ENCODE measurements at places on chromosomes 7 and 10.

DNA sequence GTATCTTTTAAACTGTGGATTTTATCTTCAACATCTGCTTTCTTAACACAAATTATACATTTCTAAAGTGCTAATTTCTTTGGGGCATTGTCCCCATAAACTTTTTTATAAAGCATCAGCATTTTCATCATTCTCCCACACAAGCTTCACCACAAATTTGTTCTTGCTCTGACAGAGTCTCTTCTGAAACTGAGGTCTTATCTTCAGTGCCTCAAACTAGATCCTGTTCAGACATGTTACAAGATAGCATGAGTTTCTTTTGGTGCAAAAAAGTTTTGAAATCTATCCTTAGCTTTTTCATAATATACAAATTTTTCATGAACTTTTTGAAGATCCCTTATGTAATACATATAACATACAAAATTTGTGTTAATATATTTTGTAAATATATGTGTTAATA lies 346.6 kb downstream of the IPMK start:
- DNase-seq = no peak

DNA sequence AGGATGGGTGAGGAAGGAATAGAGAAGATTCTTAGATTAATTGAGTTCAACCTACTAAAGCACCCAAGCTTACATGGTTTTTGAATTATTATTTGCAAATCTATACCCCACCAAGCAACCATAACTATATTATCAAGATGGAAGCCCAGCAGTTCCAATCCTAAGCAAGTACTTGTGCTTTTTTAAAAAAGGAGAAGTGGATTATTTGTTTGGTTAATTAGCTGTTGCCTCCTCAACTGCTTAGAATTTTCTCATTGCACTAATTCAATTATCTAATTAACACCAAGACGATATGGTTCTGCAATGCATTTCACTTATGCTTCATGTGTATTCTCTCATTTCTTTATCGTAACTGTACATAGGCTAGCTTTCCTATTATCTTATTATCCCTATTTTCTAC lies 27.3 kb upstream of the WIPF3 start:
- DNase-seq = no peak

DNA sequence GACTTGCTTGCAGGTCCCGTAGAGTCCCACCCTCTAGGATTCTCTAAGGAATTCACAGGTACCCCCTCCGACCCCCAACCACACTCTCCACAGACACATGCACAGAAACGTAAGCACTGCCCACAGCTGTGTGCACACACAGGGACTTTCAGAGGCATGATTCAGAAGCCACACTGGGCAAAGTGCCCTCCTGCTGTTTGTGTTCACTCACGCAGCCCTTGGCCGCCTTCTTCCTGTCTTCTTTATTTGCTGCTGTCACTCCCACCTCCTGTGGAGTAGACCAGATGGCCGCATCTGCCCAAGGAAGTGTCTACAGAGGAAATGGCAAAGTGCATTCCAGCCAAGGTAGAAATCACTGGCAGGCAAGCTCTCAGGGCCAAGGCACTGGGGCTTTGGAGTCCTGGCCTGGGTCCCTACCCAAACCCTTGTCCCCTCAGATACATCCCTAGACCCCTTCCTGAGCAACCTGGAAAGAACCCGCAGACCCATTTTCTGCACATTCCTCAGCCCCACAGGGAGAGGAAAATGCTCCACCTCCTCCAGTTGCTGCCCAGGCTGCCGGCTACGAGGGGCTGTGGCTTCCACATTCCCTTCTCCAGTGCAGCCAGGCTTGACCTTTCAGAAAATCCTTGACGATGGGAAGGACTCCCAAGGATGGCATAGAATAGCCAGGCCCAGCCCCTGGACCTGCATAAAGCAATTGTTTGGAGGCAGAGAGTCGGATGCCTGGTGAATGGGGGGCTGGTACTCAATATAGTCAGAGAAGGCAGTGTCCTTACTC lies 21.6 kb upstream of the GIMAP8 start:
- DNase-seq = no peak

GRCh38 chr7:18126281-18126680 lies 98.6 kb upstream of the PRPS1L1 start:
- DNase-seq = no peak

DNA sequence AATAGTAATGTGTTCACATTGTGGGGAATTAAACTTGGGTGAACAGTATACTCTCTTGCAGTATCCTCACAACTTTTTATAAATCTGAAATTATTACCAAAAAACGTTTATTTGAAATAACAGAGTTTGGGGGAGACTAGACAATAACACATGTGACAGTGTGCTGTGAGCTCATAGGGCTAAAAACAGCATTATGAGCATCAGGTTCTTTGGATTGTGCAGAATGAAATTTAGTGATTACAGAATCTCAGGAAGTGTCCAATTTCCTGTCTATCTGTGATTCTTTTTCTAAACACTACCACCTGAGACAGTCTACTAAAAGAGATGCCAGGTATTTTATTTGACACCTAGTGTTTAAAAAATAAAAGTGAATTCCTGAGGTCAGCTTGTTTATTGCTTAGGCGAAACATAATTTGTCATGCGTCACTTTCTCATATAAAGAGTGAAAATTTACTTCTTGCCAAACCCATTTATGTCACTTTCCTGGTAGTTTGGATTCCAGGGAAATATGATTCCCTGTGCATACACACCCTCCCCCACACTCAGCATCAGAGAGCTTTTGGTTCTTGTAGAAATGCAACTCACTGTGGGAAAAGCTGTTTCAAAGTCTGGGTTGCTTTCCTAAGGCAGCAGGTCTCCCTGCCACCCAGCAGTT lies 71.2 kb downstream of the AOAH start:
- no peak for DNase-seq

DNA sequence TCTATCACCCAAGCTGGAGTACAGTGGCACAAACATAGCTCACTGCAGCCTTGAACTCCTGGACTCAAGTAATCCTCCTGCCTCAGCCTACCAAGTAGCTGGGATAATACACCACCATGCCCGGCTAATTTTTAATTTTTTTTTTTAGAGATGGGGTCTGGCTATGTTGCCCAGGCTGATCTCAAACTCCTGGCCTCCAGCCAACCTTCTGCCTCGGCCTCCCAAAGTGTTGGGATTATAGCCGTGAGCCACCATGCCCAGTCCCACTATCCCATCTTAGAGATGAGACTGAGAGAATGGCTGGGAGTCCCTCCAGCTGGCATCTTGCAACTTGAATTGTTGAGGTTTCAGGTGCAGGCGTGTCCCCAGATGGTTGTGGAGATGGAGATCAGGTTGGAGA lies 40.7 kb upstream of the ELN start:
- DNase-seq = no peak

DNA sequence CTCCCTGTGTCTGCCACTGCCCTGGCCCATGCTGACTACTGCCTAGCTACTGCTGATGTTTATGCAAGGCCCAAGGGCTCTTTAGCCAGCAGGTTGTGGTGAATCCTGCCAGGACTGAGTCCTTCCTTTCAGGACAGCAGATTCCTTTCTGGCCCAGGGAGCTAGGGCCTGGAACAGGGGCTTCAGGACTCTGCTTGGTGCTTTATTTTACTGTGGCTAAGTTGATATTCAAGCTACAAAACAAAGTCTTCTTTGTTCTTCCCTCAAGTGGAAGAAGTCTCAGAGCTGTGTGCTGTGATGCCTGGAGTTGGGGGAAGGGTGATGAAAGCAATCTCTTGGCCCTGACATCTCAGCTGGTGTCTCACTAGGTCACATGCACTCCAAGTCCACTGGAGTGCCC lies 66.2 kb upstream of the NME8 start:
- DNase-seq = no peak

DNA sequence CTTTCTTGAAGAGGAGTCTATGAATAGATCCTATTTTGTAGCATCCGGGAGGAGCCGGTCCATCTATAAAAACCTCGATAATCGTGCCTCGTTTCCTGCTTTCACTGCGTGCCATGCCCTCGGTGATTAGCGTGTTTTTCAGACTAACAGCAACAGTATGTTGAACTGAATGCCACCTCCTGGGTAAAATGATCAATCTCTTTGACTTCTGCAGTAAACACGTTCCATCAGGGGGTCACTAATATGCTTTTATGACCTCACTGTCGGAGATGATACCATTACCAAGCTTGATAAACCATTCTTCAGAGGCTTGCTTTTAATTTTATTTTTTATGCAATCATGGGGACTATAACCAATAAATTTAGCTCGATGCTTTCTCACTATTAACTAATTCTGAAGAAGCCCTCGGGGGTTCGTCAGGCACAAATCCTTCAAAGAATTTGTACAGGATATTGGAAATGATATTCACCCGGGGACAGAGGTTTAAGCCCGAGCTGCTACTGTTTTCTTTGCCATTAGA lies 228.3 kb downstream of the ADARB2 start:
- no peak for DNase-seq

- no peak for DNase-seq
Measured at GRCh38 chr7:33444511-33444910, 315.1 kb downstream of the BBS9 start.

- no peak for DNase-seq
Measured at GRCh38 chr10:29670761-29671160, 36.0 kb upstream of the SVIL start.

GRCh38 chr7:100885440-100886141 lies 3.9 kb downstream of the UFSP1 start:
- DNase-seq = no peak

GRCh38 chr10:95444792-95445191 lies 116.4 kb downstream of the SORBS1 start:
- no peak for DNase-seq

DNA sequence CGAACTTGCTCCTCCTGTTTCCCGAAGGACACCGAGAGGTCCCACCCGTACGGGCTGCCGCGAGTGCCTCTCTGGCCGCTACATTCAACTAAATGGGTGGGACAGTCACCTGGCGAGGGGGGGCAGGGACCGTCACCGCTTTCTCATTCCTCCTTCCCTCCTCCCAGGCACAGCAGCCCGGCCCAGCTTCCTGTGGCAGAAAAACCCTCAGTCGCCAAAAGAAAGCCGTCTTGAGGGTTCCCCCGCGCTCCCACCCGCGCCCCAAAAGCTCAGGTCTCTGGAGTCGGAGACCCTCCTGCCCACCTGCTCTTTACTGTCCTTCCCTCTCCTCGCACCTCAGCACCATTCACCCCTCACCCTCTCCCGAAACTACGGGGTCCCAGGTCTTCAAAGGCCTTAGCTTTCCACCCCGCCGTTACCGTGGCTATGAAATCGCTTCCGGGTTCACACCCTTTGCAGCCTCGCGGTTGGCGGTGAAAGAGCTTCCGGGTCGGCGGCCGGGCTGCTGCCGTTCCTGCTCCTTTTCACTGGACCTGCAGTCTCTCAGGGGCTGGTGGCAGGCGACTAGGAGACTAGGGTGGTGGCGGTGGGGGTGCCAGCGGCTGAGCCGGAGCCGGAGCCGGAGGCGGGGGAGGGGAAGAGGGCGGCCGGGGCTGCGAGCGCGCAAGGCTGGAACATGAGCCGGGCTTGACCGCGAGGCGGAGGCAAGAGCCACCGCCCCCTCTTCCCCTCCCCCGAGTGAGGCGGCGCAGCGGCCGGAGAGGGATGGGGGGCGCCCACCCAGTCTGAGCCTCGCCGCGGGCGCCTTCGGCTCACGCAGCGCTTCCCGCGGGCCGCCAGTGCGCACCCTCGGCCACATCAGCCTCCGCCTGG lies at the start of the genes ANKIB1 and KRIT1:
Gene ANKIB1, plus strand, starts transcription at position 488 of the 873 bp plus-strand sequence. CDS start 49,005 bp downstream, outside the sequence.
Gene KRIT1, minus strand, starts transcription at position 428 of the 873 bp plus-strand sequence. CDS start 3,779 bp downstream, outside the sequence.
- DNase-seq = peak; percentile 86

DNA sequence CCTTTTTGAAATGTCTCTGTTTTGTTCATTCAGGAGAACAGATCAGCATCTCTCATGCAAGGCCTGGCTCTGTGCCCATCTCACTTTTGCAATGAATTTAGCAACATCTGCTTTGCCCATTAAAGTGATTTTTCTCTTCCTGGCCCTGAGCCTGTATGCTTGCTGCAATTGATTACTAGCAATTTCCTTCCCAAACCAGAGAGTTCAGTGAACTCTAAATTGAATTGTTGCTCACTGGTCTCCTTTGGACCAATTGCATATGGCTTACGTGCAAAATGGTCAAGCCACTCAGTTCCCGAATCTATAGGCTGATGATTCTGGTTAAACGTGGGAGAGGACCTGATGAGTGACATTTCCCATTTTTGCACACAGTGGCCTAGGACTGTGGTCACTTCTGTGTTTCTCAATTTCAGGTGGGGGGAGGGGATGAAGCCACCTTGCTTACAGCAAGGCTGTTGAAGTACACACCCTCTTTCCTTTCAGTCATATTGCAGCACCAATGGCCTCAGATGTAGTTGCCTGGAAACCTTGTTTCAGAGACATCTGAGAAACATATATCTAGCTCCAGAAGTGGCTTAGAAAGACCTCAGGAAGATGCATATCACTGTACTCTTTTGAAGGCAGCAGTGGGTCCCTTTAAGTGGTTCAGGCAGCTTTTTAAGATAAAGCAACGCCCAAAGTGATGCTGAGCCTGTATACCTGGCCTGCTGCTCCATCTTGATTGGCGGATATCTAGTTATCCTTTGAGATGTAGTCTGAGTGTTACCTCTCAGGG lies 201.4 kb downstream of the PTEN start:
- no peak for DNase-seq

DNA sequence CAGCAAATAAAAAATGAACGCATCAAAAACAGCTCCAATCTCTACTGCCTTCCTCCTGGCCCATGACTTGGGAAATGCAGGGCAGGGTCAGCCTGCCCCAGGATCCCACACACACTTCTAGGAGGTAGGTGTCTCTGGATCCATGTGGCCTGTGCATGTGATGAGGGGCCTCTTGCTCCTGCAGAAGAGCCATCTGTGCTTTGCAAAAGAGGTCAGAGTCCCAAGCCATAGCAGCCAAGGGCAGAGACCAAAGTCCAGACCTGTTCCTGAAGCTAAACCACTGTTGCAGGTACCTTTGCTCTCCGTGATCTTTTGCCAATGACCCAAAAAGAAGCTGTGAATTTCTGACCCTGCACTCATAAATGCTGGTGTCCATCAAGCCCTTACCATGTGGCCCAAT lies 57.1 kb downstream of the KCNMA1 start:
- no peak for DNase-seq

- no peak for DNase-seq
Measured at GRCh38 chr7:24733414-24734060, 23.7 kb downstream of the GSDME start.

GRCh38 chr7:17126413-17127268 lies 171.8 kb upstream of the AHR start:
- DNase-seq = no peak

GRCh38 chr7:36512616-36513015 lies 123.0 kb downstream of the ANLN start:
- no peak for DNase-seq

DNA sequence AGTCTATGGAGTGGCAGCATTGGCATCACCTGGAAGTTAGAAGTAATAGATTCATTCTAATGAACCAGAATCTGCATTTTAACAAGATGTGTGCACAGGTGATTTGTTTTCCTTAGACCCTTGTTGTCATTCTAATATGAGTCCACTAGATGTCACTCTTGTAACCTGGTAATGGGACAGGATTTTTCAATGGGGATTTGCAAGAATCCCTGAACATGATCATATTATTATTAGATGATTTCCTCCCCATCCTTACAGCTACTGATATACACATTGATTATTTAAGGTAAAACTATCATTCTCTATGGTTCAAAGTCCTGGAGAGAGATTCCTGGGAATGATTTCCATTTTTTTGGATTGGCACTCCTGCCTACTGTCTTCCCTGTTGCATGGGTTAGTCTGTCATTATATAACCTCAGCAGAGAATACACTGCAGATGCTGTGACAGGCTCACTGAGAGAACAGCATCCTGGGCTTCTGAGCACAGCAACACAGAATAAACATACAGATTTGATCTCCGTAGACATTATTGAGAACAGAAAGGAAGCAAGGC lies 194.9 kb downstream of the SUGCT start:
- DNase-seq = peak; percentile 49

GRCh38 chr7:72321081-72321480 lies 91.1 kb downstream of the CALN1 start:
- no peak for DNase-seq
